Fibroblast of pulmonary artery (primary cell): ENCODE measurements at places on chromosomes 6 and 20.

DNA sequence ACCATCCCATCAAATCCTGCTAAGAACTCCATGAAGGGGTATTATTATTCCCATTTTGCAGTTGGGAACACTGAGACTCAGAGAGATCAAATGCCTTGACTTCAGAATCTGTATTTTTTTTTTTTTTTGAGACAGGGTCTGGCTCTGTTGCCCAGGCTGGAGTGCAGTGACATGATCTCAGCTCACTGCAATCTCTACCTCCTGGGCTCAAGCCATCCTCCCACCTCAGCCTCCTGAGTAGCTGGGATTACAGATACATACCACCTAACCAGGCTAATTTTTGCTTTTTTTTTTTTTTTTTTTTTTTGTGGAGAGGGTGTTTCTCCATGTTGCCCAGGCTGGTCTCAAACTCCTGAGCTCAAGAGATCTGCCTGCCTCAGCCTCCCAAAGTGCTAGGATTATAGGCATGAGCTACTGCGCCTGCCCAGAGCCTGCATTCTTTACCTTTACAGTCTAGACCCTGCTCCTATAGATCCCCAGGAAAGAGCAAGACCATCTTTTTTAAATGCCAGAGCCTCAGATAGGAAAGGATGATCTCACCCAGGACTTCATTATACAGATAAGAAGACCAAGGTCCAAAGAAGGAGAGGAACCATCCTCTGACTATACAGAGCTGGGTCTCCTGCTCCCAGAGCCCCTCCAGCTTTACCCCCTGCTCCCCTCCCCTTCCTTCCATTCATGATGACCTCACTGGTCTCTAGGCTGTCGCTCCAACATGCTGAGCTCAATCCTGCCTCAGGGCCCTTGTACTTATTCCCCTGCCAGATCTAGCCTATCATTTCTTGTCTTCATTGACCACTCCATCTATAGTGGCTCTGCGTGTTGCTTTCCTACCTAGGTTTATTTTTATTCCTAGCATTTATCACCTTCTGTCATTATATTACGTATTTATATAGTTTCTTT lies 138.6 kb downstream of the CEBPB start:
- no peak for DNase-seq

- DNase-seq, result no peak
These were observed 260.5 kb upstream of the MARCKS start for GRCh38 chr6:113596387-113597230.

GRCh38 chr20:44703183-44703925 lies 11.8 kb upstream of the CCN5 start:
- DNase-seq, result no peak

DNA sequence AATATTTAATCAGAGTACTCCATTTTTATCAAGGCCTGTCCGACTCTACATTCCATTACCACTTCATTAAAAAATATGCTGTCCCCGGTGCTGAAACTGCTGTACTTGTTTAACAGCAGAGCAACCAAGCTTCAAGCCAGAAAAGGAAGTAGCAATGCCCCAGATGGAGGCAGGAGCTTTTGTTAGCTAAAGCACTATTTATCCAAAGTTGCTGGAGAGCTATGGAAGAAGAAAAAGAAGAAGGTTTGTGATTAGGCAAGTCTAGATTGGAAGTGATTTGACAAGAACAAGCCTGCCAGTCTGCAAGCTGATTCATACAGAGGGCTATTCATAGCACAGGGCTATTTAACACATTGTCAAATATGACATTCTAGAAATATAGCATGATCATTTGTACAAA lies 160.9 kb upstream of the SPTLC3 start:
- peak; percentile 7 for DNase-seq

DNA sequence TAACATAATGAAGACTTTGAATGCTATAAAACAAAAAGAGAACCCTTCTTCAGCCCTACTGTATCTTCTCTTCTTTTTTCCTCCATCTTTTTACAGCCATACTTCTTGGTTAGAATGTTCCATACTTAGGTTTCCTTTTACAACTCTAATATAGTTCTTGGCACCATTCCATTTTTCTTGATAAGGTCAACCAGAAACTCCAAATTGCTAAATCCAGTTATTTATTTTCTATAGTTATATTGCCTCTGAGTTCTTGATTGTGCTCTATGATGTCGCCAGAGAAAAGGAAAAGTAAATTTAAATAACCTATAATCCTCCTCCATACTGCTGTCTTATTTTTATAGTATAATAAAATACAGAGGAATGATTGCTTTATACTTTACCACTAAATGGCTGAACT lies 26.7 kb upstream of the COL10A1 start:
- peak; percentile 38 for DNase-seq

DNA sequence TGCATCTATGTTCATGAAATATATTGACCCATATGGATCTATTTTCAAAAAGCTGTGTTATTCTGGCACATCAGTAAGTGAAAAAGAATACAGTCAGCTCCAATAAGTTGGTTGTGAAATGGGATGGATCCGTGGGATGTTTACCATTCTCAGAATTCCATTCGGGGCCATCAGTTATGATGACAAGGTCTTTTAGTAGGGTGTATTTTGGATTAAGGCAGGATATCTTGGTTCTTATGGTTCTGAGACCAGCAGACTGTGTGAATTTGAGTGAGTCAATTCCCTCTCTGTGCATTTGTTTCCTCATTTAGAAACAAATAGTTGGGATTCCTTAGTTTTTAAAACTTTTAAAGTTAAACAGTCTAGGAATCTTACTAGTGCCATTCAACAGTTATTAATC lies 287.4 kb downstream of the CD109 start:
- DNase-seq, result peak; percentile 20

DNA sequence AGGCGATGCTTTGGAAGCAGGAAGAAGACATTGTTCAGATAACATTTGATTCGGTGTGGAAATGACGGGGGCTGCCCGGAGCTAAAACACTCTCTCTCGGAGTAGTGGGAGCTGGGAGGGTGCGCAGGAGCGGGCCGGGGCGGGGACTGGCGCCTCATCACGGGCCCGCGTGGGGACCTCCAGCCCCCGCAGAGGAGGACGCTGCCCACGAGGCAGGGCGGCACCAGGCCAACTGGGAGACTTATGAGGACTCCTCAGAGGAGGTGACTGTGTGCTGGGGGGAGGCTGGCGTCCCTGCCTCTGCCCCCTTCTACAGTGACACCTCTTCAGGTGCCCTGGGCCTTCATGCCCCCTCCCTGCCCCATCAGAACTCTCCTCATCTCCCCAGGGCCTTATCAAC lies 15.2 kb downstream of the DDO start:
- DNase-seq, result no peak

GRCh38 chr6:157255079-157255478 lies 68.2 kb downstream of the TMEM242 start:
- no peak for DNase-seq

- DNase-seq, result peak; percentile 63
These were observed 3.3 kb downstream of the KCNS1 start for GRCh38 chr20:45097485-45098102.

DNA sequence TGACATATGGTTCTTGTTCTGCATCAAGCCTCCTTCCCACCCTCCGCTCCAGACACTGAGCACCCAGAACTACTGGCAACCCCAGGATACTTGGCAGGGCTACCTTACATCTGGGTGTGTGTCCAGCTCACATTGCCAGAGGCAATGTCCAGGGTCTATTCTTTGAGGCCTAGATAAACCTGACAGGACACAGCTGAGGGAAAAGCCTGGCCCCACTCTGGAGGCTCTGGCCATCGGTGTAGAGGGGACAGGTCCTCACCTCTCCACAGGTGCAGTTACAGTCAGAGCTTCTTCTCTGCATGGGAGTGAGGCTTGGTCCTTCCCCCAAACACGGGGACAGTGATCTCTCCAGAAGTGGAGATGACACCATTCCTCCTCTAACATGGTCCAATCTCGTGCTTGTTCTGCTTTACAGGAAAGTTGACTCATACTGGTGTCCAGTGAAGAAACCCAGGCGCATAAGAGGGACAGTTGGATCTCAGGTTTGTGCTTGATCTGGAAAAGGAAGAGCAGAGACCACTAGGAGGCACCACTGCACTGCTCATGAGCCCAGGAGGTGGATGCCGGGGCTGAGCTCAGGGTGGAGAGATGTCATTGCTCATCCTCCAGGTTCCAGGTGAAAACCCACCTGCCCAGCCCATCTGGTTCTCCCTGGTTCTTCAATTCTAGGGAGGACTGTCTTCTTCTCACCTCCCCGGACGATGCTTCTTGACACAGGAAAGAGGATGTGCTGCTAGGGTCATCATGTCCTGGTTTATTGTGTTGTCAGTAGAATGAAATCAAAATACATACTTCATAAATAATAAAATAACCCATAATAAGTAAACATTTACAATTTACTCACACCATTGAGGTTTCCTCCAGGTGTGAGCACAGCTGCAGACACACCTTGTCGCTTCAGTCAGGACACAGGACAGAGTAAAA lies 14.7 kb downstream of the HLA-F start:
- DNase-seq, result peak; percentile 82

- peak; percentile 18 for DNase-seq
These were observed 17.2 kb downstream of the SCUBE3 start for GRCh38 chr6:35230950-35231349.
